ENCODE measurements at places on chromosomes 16 and 17.

- DNase-seq: no peak
Observed at GRCh38 chr17:38921756-38922411, 3.5 kb upstream of the LASP1NB start.

DNA sequence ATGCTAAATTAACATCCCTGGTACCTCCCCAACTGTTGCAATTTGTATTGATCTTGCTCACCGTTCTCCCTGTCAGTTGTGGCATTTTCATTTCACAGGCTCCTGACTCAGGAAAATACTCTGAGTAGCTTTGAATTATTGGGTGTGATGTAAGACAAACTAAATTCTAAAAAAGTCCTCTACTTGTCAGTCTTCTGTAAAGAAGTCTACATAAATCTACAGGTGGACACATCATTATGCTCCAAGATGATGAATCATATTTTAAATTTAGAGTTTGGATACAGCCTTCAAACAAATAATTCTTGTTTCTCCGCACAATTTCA, 47.2 kb downstream of the MARCHF10 start:
- no peak for DNase-seq

- DNase-seq: no peak
Observed at GRCh38 chr16:8819411-8820034, 21.9 kb downstream of the PMM2 start.

DNA sequence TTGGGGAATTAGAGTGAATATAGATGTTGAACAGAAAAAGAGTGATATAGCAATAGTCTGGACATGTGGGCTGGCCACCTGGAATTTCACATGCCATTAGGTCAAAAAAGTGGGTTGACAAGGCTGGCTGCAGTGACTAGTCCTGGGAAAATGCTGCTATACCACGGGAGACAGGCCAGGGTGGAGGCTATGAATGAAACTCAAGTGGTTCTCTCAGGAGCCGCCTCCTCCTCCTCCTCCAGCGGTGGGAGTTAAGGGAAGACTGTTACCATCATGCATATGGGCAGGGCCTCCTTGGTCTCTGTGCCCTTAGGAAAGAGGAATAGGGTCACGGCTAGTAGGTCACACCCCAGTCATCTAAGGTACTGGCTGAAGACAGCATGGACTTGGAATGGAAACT, 448.0 kb downstream of the SLC39A11 start:
- no peak for DNase-seq

- DNase-seq: no peak
Observed at GRCh38 chr16:81560979-81561657, 116.5 kb downstream of the CMIP start.

DNA sequence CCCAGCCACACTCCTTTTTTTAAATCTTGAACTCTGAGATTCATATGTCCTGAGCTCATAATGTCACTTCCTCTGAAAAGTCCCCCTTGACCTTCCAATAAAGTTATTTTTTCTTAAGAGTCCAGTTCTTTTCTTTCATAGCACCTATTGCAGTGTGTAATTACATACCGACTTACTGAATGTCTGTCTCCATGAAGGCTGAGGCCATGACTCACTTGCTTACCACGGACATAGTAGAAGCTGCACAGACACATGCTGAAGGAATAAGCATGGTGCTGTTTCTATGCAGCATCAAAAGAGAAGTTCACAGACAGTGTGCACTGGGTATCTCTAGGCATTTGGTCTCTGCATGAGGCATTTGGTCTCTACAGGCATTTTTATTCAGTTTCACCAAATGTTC, 77.2 kb downstream of the C17orf67 start:
- DNase-seq: no peak

All from retina (tissue), 1 donor.